Memory B cell (primary cell): ENCODE measurements at places on chromosomes 7 and 10.

DNA sequence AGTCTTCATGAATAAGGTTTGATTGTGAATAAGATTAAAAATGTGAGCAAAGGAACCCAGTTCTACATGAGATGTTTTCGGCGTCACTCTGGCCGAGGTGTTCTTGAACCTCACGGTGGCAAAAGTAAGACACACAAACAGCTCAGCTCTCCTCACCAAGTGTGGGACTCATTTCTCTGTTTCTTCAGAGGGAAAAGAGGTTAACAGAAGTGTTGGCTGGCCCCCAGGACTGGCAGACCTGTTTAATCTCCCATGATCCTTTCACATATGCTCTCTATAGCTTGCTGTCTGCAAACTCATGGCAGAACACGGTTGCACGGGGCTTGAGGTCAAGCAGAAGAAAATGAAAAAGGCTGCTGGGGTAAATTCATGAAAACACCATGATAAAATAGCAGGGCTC, 394.4 kb downstream of the CALN1 start:
- DNase-seq: no peak

GRCh38 chr10:64089648-64090047, 568.4 kb downstream of the REEP3 start:
- DNase-seq: no peak

GRCh38 chr10:80506189-80506575, 31.5 kb upstream of the SH2D4B start:
- DNase-seq: no peak

DNA sequence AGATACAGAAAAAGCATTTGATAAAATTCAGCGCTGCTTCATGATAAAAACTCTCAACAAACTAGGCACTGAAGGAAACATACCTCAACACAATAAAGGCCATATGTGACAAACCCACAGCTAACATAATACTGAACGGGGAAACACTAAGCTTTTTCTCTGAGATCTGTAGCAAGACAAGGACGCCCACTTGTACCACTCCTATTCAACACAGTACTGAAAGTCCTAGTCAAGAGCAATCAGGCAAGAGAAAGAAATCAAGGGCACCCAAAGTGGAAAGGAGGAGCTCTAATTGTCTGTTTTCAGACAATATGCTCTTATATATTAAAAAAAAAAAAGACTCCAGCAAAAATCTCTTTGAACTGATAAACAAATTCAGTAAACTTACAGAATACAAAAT, 13.3 kb downstream of the DIP2C start:
- DNase-seq: no peak

- no peak for DNase-seq
Observed at GRCh38 chr10:86957471-86958115, at the start of gene MMRN2. TSS of gene MMRN2 (minus strand) at chr10:86957615. CDS start at chr10:86957541, 74 bp downstream.

DNA sequence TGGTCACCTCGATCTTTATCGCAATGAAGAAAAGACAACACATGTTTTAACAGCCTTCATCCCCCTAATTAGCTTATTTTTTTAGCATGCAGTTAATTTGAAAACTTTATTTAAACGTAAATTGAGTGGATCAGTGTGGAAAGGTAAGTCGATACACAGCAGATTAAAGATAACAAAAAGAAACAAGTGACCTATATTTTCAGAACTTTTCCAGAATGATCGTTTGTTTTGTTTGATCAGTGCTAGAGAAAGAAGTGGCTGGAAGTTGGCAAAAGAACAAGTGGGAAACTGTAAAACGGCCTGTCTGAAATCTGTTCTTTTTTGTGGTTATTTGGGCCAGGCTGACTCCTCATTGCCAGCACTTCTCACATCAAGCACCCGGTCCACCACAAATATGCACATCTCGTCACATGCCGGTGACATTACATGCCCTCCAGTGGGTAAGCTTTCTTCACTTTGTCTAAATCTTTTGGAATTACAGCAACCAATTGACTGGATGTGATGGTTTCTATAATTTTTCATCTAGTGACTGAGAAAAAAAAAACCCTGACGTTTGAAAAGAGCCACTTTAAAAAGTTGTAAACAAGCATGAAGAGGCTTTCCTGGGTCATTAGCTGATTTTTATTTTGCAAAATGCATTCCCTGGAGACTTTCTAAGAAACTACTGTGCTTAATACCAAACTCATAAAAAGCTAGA, 33.2 kb downstream of the C7orf33 start:
- no peak for DNase-seq
